Stimulated activated CD8-positive, alpha-beta memory T cell treated with anti-CD3 and anti-CD28 coated beads, Interleukin-2, amount 100 ng/mL, for 1 hour (primary cell): ENCODE measurements at places on chromosomes 4 and X.

GRCh38 chrX:16552546-16552945 is 97.4 kb upstream of the S100G start:
- DNase-seq, result no peak

- no peak for DNase-seq
Observed at GRCh38 chr4:38023347-38024205, 63.4 kb downstream of the PTTG2 start.

- no peak for DNase-seq
Observed at GRCh38 chrX:130263016-130263415, 5.7 kb downstream of the ZNF280C start.

DNA sequence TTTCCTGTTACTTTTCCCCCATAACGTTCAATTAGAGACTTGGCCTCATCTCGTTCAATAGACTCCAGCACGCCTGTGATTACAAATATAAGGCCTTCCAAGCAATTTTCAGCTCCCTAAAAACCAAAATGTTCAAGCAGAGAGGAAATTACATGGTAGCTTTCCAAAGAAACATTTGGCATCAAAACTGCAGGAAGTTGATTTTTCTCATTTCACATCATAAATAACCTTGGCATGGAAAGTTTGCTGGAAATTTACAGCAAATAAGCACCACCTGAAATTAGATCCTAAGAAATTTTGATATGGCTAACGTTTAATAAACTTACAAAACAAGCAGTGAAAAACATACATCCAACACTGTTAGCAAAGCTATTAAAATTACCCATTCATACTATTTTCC is 53.3 kb downstream of the RFC1 start:
- no peak for DNase-seq

- DNase-seq, result no peak
Observed at GRCh38 chrX:47283015-47283771, 50.4 kb downstream of the USP11 start.
